ENCODE measurements at places on chromosomes 16 and 17.

GRCh38 chr17:13584701-13585080, 17.0 kb downstream of the HS3ST3A1 start:
- no peak for DNase-seq

- DNase-seq = no peak
These were observed 70.6 kb downstream of the DYNLRB2 start for GRCh38 chr16:80611171-80611929.

DNA sequence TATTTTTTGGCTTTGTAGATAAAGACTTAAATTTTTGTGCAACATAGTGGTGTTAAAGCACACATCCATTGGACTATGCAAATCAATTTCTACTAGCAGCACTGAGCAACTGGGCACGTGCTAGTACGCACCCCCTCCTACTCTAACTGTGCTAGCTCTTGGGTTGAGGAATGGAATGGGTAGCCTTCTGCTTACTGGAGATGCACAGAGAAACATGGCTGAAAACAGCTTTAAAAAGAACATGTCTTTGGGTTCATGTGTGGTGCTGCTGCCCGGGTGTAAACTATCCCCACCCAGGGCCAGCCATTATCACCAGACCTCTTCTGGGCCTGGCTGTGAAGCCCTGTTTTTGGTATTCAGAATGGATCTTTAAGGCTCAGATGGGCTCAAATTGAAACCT, 7.3 kb downstream of the ESRP2 start:
- no peak for DNase-seq

- peak; percentile 72 for DNase-seq
These were observed at the start of gene MYO15B for GRCh38 chr17:75587675-75588595. Gene MYO15B, plus strand, starts transcription at chr17:75587800. Its CDS starts 258 bp downstream, at chr17:75588058.

DNA sequence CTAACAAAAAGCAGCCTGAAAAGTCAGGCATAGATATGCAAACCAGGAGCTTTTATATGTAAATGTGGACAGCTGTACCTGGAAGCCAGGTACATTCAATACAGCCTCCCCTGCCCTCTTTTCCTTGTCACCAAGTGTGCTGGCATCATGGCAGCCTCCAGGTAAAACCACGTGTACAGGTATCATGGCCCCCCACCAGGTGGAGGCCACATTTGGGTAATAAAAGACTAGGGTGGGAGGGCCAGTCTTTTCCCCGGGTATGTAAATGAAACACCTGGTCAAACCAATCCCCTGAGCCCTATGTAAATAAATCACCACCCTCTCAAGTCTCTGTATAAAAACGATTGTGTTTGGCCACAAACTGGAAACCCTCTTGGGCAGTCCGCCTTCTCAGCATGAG, 226.4 kb upstream of the GOT2 start:
- DNase-seq = no peak

- no peak for DNase-seq
These were observed 60.7 kb downstream of the EFCAB5 start for GRCh38 chr17:30002088-30002487.

DNA sequence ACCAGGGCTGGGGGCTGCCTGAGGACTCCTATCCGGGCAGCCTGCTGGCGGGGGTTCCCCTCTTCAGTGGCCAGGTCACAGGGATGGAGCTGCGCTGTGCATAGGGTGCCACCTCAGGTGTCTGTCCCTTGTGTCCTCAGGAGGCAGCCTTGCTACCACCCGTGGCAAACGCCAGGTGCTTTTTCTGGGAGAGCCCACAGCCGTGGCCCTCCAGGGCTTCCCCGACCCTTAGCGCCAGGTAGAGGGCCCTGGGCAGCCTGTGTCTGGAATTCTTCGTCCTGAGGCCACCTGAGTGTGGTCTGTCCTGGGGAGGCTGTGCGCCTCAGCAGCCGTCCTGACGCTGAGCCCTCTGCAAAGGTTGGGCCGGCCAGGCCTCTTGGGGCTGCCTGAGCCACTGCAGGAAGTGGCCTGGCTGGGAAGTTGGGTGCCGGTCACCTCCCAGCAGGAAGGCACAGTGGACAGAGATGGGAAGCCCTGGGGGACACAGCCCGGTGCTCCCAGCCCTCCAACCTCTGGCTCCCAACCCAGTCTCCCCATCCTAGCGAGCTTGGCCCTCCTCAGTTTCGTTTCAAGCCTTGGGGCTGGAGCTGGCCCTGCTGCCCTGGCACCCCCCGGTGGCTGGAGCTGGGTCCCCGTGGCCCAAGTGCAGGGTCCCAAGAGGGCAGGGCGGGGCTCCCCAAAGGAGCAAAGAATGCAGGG, 7.6 kb upstream of the BAIAP3 start:
- no peak for DNase-seq

GRCh38 chr16:49745311-49745747, 110.6 kb downstream of the ZNF423 start:
- no peak for DNase-seq

- no peak for DNase-seq
These were observed 5.3 kb upstream of the TMEM100 start for GRCh38 chr17:55727920-55728319.

GRCh38 chr16:1169285-1170075, 16.6 kb downstream of the CACNA1H start:
- DNase-seq = peak; percentile 92

- no peak for DNase-seq
These were observed 80.1 kb downstream of the SOCS1 start for GRCh38 chr16:11175787-11176341.

DNA sequence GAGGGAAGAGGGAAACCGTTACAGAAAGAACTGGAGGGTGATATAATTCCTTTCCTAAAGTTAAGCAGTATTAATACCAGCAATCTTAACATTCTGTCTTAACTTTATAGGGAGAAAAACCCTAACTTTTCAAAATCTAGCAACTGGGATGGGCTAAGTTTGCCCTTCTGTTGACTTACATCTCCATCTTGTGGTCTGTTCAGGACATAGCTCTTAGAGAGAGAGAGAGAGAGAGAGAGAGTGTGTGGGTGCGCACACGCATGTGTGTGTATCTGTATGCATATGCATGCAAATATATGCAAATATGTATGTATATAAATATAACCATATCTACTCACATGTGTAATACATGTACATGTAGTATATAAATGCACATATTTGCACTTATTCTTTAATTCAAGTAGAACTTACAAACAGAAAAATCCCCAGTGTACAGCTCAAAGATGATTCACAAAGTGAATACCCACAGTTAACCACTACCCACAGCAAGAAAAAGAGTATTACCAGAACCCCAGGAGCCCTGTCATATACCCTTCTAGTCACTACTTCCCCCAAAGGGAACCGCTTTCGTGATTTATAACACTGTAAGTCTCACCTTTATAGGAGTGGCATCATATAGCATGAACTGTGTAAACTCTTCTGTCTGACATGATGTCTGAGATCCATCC, 46.5 kb downstream of the STX8 start:
- DNase-seq = no peak

- no peak for DNase-seq
These were observed 142.9 kb downstream of the CDK5R1 start for GRCh38 chr17:32629563-32630190.

DNA sequence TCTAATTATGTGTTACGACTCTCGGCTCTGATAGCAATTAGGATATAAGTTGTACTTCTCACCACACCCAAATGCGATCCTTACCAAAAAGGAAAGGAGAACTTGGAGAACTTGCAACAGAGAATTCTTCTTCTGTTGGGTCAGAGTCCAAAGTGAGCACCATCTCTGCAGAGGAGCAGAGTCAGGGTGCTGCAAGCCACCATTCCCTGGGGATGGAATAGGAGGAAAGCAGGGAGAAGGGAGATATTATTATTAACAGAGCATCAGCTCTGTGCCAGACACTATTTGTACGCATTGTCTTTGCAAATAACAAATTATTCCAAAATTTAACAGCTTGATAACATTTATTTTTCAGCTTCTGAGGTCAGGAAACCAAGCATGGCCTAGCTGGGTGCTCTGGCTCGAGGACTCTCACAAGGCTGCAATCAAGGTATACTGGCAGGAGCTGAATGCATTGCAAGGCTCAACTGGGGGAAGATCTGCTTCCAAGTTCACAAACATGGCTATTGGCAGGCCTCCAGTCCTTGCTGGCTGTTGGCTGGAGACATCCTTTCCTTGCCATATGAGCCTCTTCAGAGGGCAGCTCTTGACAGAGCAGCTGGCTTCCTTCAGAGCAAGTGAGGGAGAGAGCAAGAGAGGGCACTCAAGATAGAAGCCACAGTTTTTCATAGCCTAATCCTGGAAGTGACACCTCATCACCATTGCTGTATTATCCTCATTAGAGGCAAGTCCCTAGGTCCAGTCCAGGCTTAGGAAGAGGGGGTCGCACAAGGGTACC, 296.2 kb upstream of the CDH5 start:
- DNase-seq = peak; percentile 92

GRCh38 chr16:73433731-73434307, 385.9 kb upstream of the ZFHX3 start:
- DNase-seq = no peak

DNA sequence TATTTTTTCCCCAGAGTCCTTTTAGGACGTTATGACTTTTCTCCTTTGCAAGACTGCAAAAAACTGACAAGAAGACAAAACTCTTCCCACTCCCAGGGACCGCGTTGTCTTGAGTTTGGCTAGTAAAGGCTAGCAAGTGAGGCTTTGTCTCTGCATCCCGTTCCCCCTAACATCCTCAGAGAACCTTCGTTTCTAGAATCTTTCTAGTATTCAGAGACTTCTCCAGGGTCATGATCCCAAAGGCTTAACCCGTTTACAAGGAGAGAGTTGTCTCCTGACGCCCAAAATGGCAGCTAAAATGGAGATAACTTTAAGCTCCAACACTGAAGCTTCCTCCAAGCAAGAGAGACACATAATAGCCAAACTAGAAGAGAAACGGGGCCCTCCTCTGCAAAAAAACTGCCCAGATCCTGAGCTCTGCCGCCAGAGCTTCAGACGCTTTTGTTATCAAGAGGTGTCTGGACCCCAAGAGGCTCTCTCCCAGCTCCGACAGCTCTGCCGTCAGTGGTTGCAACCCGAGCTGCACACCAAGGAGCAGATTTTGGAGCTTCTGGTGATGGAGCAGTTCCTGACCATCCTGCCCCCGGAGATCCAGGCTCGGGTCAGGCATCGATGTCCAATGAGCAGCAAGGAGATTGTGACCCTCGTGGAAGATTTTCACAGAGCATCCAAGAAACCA, 843 bp downstream of the ZNF174 start:
- DNase-seq = no peak

- DNase-seq = no peak
These were observed 10.1 kb upstream of the STAC2 start for GRCh38 chr17:39235555-39236449.

- DNase-seq = no peak
These were observed 445.7 kb upstream of the MAF start for GRCh38 chr16:80046261-80046660.

GRCh38 chr16:83054283-83054682, 427.5 kb downstream of the CDH13 start:
- DNase-seq = no peak

DNA sequence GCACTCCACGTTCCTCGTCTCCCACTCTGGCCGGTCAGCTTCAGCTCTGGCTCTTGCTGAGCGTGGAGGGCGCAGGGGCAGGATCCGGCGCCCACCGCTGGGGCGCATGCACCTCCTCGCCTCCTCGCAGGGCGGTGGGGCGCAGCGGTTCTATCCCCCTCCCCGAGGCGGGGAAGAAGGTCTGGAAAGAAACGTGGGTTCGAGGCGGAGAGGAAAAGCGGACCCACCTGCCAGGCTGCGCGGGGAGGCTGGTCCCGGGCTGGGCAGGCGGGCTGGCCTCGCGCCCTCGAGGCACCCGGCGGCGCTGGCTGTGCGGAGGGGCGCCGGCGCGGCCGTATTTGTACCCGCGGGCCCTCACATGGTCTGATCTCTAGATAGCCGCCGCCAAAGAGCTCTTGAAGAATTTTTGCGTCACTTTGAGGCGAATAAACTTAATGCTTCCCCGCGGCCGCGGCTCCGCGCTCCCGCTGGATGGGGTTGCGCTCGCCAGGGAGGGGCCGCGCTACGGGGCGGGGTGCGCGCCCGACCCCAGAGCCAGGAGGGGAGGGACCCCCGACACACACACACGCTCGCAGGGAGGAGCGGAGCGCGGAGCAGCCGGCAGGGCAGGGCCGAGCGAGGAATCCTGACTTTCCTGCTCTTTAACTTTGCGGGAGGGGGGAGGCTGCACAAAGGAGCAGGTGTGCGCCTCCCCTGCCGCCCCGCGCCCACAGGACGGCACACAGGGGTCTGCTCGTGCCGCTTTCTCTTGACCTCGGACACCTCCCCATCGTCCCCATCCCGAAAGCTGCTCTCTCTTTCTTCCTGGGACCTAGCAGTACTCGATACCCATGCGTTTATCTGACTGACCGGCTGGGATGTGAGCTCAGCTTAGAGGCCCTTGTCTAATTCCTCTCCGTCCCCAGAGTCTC, at the start of gene SLC6A4:
Gene SLC6A4, minus strand, starts transcription at position 312 of the 911 bp plus-strand sequence. CDS start 13,739 bp downstream, outside the sequence.
- DNase-seq = no peak

DNA sequence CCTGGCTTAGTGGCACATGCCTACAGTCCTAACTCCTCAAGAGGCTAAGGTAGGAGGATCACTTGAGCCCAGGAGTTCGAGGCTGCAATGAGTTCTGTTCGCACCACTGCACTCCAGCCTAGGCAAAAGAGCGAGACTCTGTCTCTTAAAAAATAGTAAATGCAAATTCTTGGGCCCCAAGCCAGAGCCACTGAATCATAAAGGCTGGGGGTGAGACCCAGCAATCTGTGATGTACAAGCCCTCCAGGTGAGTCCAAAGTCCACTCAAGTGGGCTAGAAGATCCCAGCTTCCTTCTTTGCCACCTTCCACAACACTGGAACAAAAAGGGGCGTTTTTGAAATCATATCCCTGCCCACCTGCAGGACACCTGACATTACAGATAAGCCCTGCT, 16.9 kb downstream of the TRIM25 start:
- no peak for DNase-seq

DNA sequence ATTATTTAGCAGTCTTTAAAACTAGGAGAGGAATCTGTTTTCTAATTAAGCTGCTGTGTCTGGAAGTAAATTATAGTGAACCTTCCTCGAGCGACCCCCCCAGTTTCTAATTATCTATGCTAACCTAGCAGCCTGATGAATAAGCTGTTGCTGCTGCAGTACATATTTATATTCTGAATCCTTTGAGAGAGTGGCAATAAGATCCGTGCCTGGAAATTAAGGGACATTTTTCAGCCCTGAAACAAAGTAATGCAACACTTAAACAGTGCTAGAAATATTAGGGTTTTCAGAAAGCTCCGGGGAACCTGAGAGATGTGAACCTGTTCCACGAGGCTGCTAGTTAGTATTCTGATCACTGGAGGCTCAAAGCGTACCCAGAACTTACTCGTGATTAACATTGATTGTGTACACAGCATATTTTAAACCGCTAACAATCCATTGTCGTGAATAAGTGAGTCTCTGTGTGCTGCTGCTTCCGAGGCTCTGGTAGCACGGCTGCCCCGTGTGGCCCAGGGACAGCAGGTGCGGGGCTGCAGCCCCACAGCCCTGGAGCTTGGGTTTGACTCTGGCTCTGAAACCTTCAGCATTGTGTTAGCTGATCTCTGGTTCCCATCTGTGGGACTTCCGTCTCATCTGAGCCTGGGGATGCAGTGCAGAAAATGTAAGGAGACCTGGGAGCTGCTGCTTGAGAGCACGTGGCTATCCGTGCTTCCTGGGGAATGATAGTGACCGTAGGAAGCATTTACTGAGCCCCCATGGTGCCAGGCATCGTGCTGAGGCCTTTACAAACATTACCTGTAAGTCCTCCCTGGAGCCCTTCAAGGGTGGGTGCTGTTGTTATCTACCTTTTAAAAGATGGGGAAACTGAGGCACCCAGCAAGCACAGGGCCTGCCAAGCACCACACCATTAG, 190.9 kb upstream of the CHMP6 start:
- DNase-seq = no peak

- no peak for DNase-seq
These were observed 22.1 kb downstream of the HIC1 start for GRCh38 chr17:2077040-2077439.

GRCh38 chr16:88070989-88071625, 119.9 kb downstream of the BANP start:
- peak; percentile 47 for DNase-seq
